Stimulated activated naive CD4-positive, alpha-beta T cell treated with Interleukin-2 at 50 U/mL for 16 hours (primary cell): ENCODE measurements at places on chromosomes 11 and 22.
A peak's percentile ranks its signal among the peaks of the same experiment; 100 is the strongest.

- no peak for DNase-seq
These were observed 648.8 kb downstream of the METTL15 start for GRCh38 chr11:28756977-28757376.

DNA sequence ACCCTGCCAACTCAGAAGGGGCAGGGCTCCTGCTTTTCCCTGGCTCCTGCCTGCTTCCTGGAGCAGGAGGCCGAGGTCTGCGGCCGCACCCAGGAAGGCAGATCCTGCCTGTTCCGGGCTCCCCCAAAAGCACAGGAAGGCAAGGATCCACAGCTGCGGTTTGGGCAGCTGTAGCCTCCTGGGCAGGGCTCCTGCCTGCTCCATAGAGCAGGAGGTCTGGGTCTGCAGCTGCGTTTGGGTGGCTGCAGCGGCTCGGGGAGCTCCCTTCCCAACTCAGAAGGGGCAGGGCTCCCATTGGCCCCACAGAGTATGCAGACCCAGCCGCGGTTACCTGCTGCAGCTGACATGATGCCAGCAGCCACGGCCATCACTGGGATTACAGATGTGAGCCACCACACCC lies 5.5 kb downstream of the UPK2 start:
- no peak for DNase-seq

GRCh38 chr11:125410091-125410490 lies 86.0 kb downstream of the FEZ1 start:
- no peak for DNase-seq

- DNase-seq: no peak
These were observed 728 bp downstream of the RPL3 start for GRCh38 chr22:39318507-39319283.

DNA sequence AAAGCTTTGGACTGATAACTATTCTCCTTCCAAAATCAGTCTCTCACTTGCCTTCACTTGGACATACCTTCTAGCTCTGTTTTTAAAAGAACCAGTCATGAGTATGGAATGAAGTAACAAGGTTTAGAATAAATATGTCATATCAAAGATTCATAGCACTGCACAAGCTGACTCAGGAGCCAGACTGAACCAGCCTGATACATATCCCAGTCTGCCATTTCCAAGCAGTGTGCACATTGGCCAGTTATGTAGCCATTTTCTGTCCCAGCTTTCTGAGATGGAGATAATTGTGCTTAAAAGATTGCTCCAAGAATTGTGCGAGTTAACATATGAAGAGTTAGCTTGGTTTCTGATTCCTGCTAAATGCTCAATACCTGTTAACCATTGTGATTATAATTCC lies 311.3 kb downstream of the C11orf87 start:
- no peak for DNase-seq

DNA sequence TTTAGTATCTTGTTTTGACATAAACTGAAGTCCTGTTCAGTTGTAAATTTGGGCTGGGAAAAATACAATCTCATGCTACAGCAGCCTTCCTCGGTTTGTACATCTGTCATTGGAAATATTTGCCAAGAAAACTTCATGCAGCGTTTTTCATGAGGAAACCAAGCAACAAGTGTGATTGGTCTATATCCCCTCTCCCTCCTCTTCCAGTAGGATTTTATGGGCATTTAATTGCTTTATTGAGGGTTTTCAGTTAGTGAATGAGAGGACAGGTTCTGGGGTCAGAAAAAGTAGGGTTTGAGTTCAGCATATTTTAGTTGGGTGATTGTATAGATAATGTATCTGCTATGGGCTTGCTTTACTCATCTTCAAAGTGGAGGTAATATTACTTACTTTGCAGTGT lies 90.1 kb upstream of the RAG2 start:
- DNase-seq: no peak

DNA sequence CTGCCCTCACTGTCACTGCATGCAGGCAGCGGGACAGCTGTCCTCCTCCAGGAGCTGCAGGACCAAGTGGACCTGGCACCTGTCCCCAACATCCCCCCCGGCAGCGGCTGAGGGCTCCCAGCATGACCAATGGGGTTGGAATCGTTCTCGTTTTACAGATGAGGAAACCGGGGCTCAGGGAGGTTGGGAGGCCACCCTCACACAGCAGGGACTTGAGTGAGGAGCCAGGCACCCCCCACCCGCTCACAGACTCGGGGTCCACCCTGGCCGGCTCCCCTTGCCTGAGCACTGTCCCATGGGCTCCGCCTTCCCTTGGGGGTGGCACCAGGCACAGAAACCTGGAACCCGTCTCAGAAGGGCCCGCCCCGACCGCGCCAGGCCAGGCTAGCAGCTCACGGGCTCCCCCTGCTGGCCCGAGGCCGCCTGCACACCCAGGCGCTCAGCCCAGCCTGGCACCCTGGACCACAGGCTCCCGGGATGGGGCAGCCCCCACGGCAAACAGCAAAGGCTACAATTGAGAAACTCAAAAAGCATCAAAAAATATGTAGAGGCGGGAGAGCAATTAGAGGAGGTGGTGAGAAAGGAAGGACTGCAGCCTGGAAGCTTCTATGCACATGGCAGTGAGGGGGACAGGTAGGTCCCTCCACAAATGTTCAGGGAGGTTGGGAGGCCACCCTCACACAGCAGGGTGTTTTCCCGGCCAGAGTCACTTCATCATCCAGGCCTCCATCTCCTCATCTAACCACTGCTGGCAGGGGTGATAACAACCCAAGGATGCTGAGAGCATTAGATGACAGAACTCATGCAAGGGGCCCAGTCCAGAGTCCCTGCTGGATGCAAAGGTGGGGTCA lies 12.8 kb downstream of the MACROD1 start:
- DNase-seq: peak; percentile 49

DNA sequence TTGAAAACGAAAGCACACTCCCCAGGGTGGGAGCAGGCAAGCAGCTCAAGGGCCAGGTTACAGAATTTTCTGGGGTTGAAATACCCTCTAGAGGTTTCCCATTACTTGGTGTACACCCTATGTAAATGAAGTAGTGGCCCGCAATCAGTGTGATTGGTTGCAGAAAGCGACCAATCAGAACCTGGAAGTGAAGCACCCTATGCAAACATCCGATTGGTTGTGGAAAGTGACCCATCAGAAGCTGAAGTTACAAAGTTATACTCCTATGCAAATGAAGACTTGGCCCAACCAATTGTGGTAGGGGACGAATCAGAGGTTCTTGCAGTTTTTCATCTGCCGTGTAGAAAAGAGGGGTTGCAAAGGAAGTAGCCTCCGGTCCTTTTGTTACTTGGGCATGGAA lies 19.2 kb downstream of the PRR5 start:
- no peak for DNase-seq

DNA sequence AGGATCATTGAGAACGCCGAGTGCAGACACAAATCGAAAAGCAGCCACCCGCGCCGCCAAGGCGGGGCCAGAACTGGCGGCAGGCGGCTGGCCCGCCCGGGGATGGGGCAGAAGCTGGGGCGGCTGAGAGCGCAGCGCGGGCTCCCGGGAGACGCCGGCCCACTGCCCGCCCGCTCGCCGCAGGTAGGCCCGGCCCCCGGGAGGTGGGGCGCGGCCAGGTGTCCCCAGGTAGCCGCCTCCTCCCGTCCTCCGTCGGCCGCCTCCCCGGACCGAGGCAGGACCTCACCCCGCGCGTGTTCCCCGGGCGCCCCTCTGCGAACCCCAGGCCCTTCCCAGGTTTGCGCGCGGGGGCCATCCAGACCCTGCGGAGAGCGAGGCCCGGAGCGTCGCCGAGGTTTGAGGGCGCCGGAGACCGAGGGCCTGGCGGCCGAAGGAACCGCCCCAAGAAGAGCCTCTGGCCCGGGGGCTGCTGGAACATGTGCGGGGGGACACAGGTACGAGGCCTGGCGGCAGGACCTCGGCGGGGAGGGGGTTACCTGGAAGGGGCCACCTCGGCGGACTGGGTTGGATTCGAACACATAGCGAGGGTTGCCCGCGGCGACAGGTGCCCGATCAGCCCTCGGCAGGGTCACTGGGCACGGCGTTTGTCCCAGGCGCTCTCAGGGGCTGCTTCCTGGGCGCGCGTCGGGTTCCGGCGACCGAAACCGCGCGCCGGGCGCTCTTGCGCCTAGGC lies at the start of gene PRRG4:
Gene PRRG4 (plus strand): TSS at position 248 of the 733 bp plus-strand sequence. CDS start 603 bp downstream, outside the sequence.
- DNase-seq: peak; percentile 14

DNA sequence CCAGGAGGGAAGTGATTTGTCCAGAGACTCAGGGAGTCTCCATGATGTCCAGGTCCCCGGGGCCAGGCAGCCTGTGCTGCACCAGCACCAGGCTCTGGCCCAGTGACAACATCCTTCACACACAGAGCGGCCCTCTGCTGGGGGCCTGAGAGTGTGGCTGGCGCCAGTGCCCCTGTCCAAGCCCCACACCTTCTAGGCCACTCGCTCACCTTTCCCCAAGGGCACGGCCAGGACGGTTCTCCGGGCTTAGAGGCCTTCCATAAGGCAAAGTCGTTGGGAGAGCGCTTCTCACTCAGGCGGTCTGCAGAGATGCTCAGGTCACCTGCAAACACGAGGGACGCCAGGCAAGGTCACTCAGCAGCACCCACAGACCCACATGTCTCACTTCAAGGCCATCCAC lies 27.9 kb upstream of the NAP1L4 start:
- DNase-seq: no peak

- DNase-seq: no peak
These were observed 30.7 kb upstream of the LMO1 start for GRCh38 chr11:8294251-8294935.

DNA sequence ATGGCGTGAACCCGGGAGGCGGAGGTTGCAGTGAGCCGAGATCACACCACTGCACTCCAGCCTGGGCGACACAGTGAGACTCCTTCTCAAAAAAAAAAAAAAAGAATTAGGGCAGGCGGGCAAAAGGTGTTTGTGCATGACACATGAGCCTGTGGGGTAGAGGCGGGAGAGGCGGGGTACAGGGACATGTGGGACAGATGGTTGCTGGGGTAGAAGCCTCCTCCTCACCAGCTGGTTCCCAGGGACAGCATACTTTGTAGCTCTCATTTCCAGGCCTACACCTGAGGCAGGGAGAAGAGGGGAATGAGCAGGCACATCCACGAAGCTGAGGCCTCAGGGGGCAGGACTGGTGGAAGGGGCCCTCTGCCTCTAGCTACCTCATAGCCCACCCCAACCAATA lies 23.7 kb downstream of the YWHAH start:
- DNase-seq: no peak

DNA sequence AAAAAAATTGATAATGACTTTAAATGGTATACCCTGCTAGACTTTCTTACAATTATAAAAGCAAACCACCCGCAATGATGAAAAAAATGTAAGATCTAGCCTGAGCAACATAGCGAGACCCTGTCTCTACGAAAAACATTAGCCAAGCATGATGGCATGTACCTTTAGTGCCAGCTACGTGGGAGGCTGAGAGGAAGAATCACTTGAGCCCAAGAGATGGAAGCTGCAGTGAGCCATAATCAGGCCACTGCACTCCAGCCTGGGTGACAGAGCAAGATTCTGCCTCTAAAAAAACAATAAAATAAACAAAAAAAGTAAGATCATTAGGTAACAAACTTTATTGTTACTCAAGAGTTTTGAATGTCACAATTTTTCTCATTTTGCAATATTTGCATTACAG lies 39.2 kb downstream of the KMT5B start:
- DNase-seq: no peak

GRCh38 chr22:46064228-46064965 lies 85.9 kb upstream of the PPARA start:
- DNase-seq: no peak

- no peak for DNase-seq
These were observed 337.2 kb upstream of the API5 start for GRCh38 chr11:42974510-42975179.

GRCh38 chr11:66973956-66974580 lies 1.0 kb upstream of the C11orf86 start:
- no peak for DNase-seq

DNA sequence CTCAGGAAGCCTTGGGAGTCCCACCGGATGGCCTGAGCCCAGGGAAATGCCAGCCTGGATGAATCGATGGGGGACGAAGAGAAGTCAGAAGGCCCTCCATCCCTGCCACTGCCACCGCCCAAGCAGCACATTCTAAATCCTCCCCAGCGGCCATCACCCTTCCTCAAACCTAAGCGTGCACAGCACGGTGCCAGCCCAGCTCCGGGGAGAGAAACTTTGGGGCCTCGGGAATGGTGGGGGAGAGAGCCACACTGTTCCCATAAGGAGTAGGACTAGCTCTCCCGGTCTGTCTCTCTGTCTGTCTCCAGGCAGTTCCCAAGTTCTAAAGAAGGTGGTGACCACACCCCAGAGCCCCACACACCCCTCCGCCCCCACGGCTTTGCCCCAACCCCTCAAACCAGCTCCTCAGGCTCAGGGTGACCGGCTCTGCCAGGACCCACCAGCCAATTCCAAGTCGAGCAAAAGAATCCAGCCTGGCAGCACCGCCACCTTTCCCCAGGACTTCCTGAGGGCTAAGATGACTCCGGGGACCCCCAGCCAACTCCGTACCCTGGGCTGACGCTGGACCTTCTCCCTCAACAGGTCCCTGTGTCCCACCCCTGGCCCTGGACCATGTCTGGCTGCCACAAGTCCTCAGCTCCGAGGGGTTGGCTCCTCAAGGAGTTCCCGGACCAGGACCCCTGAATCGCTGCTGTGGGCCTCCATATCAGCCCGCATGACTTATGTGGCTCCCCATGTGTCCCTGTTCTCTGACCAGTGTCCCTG lies 2.7 kb downstream of the AHNAK start:
- DNase-seq: no peak

GRCh38 chr11:130181295-130182272 lies 22.0 kb downstream of the ST14 start:
- DNase-seq: no peak

DNA sequence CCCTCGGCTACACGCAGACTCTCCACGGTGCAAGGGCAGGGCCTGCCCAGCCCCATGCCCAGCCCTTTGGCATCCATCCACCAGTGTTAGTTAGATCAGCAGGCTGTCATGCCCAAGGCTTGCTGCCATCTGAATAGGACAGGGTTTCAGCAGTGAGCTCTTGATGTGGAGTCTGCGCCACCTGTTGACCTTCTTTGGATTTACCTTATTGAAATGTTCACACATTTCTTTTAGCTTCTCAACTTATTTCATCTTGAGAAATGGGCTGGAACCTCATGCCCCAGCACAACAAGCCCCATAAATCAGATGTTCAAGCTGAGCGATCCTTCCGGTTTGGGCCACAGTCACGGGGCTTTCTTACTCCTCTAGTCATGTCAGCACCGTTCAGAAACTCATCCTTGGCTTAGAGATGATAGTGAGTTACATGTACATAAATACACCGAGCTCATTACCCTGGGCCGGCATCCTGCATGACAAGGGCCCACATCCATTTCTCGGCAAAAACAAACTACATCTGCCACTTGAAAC lies 61.7 kb downstream of the PARVB start:
- no peak for DNase-seq

DNA sequence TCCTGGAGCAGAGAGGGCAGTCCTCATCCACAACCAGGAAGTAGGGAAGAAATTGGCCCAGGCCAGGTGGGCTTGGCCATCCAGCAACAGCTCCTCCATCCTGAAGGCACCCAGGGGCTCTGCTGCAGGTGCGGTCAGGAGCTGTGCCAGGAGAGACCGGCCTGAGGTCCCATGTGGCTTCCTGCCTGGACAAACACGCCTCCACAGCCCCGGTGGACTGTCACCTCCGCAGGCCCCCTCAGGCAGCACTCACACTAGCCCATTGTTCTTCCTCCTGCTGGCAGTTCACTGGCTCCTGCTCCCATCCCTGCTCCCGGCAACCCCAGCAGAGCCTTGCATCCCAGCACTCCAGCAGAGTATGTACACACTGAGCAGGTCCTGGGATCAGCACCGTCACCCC lies 16.0 kb upstream of the POU2AF1 start:
- DNase-seq: no peak

GRCh38 chr11:70861559-70861958 lies 390.8 kb downstream of the SHANK2 start:
- DNase-seq: no peak
